Natural killer cell (primary cell): ENCODE measurements at places on chromosomes 7 and 10.
A peak's percentile ranks its signal among the peaks of the same experiment; 100 is the strongest.

DNA sequence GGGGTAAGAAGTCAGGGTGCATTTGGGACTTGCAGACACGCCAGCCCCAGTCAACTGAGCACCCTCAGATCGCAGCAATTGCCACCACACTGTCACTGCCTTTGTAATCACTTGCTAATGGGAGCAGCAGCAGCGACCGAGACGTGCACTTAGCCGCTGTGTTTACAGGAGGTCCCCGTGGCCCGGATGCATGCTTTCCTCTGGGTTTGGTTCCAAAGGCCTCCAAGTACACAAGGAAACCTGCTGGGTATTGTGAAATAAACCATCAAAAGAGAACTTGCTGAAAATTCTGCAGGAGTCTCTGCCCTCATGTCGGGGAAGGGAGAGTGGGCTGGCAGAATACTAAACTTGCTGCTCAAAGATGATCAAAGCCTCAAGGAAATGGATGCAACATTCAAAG is 341.7 kb downstream of the DNAJB6 start:
- DNase-seq, result no peak

- DNase-seq, result no peak
Measured at GRCh38 chr7:129210989-129211312, 13.9 kb upstream of the AHCYL2 start.

- no peak for DNase-seq
Measured at GRCh38 chr10:31396376-31396775, 77.4 kb downstream of the ZEB1 start.

- no peak for DNase-seq
Measured at GRCh38 chr7:150388709-150389531, 9.8 kb downstream of the ZNF775 start.

DNA sequence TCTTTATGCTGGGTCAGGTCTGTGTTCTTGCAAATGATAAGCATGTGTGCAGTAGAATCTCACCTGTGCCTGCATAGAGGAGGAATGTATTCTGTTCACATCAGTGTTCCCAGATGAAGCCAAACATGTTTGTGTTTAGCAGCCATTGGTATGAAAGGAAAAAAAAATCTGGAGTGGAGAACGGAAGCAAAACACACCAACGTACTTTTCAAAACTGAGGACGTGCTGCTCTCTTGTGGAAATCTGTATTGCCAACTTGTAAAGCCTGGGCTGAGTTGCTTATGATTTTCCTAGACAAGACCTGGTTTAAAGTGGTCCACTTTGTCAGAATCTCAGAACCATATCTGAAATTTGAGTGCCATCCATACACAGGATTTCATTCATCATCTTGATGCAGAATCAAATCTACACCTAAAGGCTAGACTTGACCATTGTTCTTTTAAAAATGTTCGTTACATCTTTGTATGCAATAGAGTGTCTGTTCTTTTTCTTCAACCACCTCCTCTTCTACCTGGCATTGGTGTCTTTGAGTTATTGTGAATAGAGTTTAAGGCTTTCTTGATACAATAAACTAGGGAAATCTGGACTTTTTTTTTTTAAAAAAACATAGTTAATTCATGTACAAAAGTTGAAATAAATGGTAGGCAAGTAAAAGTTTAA is 367.7 kb downstream of the PHF14 start:
- no peak for DNase-seq

GRCh38 chr10:117619707-117620405 is 77.3 kb downstream of the EMX2 start:
- DNase-seq, result no peak

DNA sequence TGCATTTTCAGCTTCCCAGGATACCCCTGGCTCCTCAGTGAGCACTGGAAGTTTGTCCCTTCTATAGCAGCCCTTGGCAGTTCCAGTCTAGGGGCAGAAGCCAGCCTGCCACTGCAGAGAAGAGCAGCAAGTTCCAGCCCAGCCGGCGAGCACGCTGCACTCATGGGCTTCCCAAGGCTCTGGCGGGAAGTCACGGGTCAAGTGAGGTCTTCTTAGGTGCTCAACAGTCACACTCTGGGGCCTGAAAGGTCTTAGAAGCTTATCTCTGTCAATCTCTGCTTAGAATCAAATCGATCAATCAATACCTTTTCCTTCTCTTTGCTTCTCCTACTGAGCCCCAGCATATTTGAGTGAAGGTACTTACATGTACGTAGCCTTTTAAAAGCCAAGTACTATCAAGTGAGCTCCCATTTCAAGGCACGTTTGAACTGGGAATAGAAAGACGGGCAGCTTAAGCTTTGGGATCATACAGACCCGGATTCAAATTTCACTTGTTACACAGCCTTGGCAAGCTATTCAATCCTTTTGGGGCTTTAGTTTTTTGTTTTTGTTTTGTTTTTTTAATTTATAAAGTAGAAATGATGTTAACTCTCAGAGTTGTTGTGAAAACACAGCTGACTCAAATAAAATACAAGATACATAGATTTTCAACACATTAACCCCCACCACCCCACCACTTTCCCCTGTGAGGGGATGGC is 152.6 kb upstream of the KLF14 start:
- peak; percentile 12 for DNase-seq

GRCh38 chr7:93476491-93477344 is 97.8 kb downstream of the CALCR start:
- no peak for DNase-seq

GRCh38 chr10:46541017-46541661 is 15.3 kb downstream of the GPRIN2 start:
- DNase-seq, result no peak

DNA sequence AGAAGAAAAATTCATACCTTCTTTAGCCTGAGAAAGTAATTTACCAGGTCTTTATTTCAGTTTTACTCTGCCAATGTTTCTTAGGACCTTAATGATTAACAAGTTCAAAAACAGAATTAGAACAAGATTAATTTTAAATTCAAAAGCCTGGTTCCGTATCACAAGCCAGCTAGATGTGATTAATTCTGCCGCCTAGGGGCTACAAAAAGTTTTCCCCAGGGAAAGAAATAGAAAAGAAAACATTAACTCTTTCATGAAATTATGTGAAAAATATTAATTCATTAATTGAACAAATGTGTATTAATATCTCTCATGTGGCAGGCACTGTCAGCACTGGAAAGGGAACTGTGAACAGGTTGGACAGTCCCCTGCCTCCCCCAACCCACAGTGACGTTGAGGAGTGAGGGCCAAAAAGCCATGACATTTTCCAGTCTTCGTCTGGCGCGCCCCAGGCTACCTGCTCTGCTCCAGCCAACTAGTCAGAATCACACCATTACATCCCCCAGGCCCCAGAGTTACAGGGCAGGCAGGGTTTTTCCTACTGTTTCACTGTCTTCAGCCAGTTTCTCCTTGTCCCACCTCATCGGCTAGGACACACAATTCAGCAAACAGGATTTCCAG is 20.1 kb downstream of the TMEM176A start:
- DNase-seq, result no peak

GRCh38 chr10:106857728-106858127 is 306.8 kb downstream of the SORCS1 start:
- DNase-seq, result no peak

GRCh38 chr7:155798673-155799439 is 13.4 kb downstream of the SHH start:
- DNase-seq, result no peak

DNA sequence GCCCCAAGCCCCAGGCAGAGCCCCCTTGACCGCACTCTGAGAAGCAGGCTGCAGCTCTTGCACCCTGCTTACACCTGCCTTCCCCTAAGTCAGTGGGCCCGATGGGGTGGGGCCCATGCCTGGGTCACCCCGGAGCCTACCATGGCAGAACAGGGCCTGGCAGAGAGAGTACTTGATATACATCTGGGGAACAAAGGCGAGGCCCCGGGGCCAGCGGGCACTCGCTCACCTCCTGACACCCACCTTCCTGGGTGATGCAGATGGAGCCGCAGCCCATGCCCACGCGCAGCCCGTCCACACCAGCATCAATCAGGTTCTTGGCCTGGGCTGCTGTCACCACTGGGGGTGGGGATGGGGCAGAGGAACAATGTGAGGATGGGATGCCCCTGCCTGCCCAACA is 13.4 kb downstream of the IMPDH1 start:
- no peak for DNase-seq

GRCh38 chr10:124002391-124003069 is 90.9 kb downstream of the CHST15 start:
- DNase-seq, result peak; percentile 2

- DNase-seq, result no peak
Measured at GRCh38 chr7:3867863-3868262, 566.8 kb downstream of the SDK1 start.

DNA sequence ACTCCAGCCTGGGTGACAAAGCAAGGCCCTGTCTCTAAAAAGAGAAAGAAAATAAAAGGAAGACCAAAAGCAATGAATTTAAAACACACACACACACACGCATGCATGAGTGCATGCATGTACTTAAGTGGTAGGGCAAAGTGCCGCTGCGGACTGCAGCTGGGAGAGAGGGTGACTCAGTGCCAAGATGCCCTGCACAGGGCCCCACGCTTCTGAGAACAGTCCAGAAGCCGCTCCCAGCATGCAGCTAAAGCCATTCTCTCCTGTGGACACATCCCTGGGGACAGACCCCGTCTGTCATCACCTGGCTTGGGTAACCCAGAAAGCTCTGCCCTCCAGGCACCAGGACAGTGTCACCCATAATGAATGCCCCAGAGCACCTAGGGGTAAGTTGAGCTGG is 61.0 kb upstream of the MYL10 start:
- no peak for DNase-seq

GRCh38 chr10:132476146-132477065 is 61.2 kb upstream of the INPP5A start:
- no peak for DNase-seq

- no peak for DNase-seq
Measured at GRCh38 chr7:94398841-94399240, 4.1 kb downstream of the COL1A2 start.

DNA sequence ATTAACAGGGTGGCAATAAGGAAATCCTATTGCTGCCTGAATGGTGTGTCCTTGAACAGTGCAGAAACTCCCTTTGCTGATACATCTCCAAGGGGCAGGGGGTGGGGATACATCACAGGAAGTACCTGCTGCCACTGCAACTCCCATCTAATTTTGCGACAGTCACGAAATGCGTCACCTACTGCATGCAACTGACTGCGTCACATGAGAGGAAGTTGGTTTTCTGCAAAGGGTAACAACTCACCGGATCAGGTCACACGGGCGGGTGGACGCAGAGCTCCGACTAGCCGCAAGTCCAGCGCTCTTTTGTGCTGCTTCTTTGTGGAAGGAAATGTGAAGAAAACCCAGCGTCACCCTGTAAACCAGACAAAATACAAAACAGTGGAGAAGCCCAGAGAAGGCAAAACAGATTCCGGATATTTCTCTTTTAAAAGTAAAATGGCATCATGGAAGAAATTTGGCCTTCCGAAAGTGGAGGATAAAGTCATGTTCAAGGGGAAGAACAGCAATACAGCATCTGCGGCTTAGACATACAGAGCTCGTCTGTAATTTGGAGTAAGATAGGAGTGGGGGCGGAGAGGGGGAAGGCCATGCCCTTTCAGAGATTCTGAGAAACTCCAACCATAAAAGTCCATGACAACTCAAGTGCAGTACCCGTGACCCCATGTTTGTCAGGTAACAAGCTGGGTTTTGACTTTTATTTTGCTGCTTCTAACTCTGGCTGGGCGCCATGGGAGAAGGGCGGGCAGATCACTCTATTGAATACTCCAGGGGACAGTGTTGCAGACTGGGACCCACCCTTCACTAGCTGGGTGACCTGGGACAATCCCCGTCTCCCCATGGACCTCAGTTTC is 32.3 kb upstream of the PLEKHS1 start:
- no peak for DNase-seq
